NCI-H1105 (cell line): ENCODE measurements at places on chromosomes 5 and 9.

- no peak for DNase-seq
These were observed 8.8 kb downstream of the FAM200C start for GRCh38 chr5:160390787-160391696.

GRCh38 chr9:105683688-105684275 is 10.6 kb upstream of the TMEM38B start:
- no peak for DNase-seq

DNA sequence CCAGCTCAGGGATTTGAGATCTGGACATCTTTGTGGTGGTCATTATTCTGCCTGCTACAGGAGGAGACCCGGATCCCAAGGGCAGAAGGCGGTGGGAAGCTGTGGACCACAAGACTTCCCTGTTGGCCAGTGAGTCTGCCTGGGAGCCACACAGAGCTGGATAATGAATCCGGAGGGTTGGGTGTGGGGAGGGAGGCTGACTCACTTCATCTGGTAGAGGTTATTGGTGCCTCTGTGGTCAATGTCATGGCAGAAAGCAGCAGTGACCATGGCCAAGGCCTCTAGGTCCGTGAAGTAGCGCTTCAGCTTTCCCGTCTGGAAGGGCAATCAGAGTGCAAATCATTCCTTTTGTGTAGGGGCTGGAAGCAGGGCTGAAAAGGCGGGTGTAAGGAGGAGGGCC is 58.5 kb downstream of the PDE6A start:
- no peak for DNase-seq

DNA sequence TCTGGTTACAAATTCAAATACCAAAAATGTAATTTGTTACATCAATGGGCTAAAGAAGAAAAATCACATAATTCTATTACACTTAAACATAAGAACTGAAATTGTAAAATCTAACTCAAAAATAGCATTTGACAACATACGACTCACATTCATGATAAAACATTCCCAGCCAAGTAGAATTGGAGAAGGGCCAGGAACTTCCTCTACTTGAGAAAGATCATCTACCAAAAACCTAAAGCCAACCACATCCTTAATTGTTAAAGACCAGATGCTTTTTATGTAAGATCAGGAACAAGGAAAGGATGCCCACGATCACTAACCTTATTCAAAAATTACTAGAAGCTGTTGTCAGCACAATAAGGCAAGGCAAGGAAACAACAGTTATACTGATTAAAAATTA is 1819.8 kb upstream of the C9orf72 start:
- DNase-seq: no peak

DNA sequence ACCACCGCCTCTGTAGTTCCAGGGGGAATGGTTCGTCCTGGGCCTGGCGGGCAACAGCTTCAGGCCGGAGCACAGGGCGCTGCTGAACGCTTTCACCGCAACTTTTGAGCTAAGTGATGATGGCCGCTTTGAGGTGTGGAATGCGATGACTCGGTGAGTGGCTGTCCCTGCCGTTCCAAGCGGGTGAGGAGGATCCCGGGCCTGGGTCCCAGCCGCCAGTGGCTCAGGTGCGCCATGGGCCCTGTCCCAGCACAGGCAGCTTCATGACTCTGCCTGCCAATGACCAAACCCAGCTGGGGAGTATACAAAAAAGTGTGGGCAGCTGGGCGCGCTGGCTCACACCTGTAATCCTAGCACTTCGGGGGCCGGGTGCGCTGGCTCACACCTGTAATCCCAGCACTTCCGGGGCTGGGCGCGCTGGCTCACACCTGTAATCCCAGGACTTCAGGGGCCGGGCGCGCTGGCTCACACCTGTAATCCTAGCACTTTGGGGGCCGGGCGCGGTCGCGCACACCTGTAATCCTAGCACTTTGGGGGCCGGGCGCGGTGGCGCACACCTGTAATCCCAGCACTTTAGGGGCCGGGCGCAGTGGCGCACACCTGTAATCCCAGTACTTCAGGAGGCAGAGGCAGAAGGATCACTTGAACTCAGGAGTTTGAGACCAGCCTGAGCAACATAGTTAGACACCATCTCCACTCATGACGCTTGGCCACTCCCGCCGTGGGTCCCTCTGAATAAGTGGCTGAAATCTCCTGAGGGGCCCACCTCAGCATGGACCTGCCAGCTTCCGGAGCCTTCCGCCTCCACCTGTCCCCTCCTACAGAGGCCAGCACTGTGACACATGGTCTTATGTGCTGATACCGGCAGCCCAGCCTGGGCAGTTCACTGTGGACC is 1.1 kb downstream of the LCN12 start:
- DNase-seq: no peak

GRCh38 chr5:117691081-117691870 is 1116.7 kb upstream of the SEMA6A start:
- DNase-seq: no peak

DNA sequence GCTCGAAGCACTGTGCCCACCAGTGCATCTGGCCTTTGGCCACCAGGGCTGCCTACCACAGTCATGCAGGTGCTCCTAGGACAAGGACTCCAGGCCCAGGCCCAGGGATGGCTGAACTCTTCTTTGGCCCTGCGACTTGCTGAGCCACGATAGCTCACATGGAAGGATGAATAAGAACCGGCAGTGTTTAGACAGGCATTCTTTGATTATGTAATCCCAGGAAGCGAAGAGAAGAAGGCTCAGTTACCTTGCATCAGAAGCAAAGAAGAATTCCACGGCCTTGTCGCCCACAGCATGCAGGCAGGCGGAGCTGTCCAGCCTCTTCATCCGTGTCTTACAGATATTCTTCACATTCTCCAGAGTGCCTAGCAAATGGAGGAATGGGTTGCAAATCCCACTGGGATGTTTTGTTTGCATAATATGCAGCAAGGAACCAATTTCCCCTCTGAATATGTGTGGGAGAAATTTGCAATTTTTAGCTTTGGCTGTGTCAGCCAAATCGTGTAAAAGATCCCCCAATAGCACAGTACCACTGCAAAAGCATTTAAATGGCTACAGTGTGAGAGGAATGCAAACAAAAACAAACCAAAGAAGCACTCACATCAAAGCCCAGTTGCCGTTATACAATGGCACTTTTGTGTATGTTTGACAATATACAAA is 29.1 kb downstream of the GFPT2 start:
- DNase-seq: no peak

DNA sequence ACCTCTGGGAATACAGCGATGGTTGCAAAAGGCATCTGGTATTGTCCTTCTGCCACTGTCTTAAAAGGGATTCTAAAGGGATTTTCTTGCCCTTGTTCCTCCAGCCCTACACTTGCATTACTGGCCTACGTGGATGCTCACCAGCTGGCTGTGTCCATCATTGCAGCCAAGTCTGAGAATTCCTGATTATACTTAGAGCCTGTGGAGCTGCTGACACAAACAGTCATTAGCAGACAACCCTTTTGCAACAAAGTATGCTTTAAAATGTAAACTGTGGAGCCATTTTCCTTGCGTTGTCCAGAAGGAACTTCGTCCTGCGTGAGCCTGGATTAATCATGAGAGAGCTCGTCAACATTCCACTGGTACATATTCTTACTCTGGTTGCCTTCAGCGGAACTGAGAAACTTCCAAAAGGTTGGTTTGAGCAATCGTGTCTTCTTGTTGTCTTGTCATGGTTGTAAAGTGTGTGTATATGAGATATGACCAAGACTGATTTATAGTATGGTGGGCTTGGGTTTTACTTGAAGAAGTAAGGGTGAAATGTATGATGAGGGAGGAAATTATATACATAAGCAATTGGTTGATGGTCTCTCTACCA is at the start of gene MUSK:
Gene MUSK, plus strand, starts transcription at position 222 of the 598 bp plus-strand sequence. Its CDS starts 114 bp downstream, at position 336.
- DNase-seq: no peak

GRCh38 chr5:88746438-88746882 is 136.5 kb downstream of the MEF2C start:
- no peak for DNase-seq

DNA sequence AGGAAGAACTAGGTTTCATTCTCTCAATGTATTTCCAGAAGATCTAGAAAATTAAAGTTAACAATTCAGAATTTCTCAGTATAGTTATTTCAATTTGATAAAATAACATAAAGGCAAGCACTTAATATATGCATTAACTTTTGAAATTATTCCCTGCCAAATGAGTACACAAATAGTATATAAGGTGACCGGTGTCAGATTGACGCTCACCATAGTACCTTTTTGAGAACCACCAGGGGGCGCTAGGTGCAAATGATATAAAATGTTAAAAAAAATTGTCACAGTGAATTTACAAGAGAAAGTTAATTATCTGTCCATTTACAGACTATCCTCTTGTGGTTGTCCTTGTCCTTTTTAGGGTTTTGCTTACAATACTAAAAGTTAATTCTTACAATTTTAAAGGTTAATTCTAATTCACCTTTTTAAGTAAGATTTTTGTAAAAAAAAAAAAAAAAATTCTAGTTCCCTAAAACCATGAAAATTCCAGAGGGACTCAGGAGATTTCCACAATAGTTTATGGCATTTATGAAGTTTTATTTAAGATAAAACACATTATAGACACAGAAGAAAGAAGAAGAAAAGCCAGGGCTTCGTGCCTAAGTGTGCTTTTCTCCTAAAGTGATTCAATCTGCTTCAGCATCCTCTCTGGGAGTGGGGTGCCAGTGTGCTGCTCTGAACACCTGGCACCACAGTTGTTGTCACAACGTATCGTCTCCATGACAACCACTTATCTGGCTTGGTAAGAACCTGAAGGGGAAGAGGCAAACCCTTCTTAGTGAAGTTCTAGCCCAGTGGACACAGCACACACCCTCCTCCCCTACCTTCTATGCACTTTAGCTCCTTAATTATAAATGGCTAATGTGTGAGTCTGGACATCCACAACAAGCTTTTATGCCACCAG is 1.7 kb downstream of the ADAMTS16 start:
- DNase-seq: peak; percentile 83
